ENCODE measurements at places on chromosomes 6 and 20. TPM values are rescaled to one million over a fixed set of nuclear protein-coding genes. Genes with fewer than 3 reads are reported as not detected.

DNA sequence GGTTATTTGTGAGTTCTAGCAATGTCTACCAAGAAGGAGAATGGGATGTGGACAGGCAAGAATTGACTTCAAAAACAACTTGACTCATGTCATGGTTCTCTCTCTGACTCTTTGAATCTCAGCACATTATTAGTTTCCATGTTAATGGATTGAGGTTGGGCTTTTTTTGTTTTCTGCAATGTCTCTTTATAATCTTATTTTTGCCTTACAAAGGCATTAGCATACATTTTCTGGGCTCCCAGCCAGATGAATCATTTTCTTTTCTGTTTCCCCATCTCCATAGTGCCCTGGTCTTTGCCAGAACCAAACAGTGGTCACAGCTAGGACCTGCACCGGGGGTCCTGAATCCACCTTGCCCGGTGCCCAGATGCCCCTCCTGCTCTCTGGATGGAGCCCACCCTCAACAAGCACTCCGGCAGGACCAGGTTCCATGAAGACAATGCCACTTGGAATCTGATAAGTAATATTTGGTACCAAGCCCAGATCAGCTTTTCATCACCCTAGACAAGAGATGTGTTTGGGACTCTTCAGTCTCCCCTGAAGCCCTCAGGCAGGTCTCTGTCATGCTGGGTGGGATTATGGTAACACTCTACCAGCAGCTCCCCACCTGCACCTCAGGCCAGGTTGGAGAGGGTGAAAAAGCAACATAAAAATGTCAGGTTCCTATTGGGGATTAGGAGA, 266.7 kb upstream of the SULF2 start:
- no peak for DNase-seq

GRCh38 chr6:83231146-83231545, 38.0 kb downstream of the RWDD2A start:
- DNase-seq = no peak

The SYCP2L gene
- 0.92 TPM for total RNA-seq

DNA sequence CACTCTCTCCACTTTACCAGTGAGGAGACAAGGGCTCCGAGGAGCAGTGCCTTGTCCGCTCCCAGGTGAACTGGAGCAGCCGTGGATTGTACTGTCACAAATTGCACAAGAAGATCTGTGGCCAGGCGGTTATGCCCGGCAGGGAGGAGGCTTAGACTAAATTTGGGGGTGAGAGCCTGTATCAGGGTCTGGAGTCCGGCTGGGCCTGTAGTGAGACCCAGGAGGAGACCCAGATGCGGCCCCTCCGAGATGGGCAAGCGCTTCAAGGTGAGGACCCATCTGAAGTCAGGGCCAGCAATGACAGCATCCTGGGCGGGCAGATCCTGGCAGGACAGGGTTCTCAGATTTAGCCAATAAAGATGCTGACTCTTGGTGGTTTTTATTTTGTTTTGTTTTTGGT, 27.6 kb downstream of the BANF2 start:
- no peak for DNase-seq

DNA sequence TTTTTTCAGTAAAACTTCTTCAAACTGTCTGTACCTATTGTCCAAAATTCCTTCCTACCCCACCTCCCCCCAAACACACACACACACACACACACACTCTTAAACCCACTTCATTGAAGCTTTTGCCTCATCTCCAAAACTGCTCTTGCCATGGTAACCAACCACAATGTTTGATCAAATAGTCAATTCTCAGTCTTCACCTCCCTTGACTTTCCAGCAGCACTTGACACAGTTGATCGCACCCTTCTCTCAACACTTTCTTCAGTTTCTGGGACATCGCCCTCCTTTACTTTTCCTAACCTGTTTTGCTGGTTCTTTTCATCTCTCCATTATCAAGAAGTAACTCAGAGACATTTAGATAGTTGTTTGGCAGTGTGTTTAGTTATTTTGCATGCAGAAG, 71.5 kb upstream of the COL21A1 start:
- DNase-seq = no peak

The PLCB4 gene
- 27.7 TPM for total RNA-seq

The LY6G5C gene
- 1.5 TPM for total RNA-seq

The PRKN gene
- total RNA-seq = 19.5 TPM

All from Right ventricle myocardium inferior (tissue), 1 donor.